ENCODE measurements at places on chromosomes 2 and 18. TPM values are rescaled to one million over a fixed set of nuclear protein-coding genes. Genes with fewer than 3 reads are reported as not detected.
A peak's percentile ranks its signal among the peaks of the same experiment; 100 is the strongest.

The COL3A1 gene
- total RNA-seq = 450 TPM

GRCh38 chr2:158546412-158547144 lies 89.8 kb downstream of the PKP4 start:
- no peaks in the 10 kb centered on the region for H3K27me3 ChIP-seq
- no peaks in the 10 kb centered on the region for H3K36me3 ChIP-seq
- H3K27ac ChIP-seq = no peak overlapping the region
- no peaks in the 10 kb centered on the region for H3K4me1 ChIP-seq
- no peak for DNase-seq
- H3K4me3 ChIP-seq = no peak overlapping the region

The WDR12 gene
- 41.6 TPM for total RNA-seq

GRCh38 chr2:197356136-197356535 lies 45.6 kb upstream of the ANKRD44 start:
- H3K36me3 ChIP-seq = no peaks in the 10 kb centered on the region
- H3K27ac ChIP-seq = no peak overlapping the region
- H3K27me3 ChIP-seq = no peaks in the 10 kb centered on the region
- peaks cover 6% of the 10 kb centered on the region for H3K4me1 ChIP-seq
- no peak overlapping the region for H3K4me3 ChIP-seq

DNA sequence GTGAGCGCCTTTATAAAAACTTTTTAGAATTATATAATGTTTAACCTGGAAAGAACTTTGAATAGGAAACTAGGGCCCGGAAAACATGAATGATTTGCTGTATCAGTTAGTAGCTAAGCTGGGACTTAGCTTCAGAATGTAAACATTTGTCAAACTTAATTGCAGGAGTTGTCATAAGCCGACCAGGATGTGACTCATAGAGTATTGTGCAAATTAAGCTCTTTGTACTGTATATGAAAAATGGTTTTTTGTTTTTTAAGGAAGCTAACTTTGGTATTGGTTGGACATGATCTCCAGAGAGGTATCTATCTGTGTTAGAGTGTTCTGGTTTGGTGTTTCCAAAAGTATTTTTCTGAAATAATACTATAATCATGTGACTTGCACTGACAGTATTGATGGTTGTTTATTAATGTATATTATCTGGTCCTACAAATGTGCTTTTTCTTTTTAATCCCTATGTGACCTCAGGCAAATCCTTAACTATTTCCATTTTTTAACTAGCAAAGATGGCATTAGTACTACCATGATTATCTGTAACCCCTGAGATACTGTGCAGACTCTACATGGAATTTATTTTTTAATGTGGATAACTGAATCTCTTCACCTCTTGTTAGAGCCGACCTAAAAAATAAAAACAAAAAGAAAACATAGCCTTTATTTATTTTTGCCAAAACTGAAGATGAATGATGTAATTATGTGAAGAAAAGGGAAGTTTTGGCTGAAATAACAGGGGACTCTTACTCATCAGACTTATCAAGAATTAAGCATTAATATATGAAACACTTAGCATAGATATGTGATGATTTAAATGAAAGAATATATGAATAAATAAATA lies 11.7 kb downstream of the YIPF4 start:
- H3K36me3 ChIP-seq = no peaks in the 10 kb centered on the region
- H3K27ac ChIP-seq = no peak overlapping the region
- DNase-seq = no peak
- H3K4me1 ChIP-seq = peaks cover 5% of the 10 kb centered on the region
- no peak overlapping the region for H3K4me3 ChIP-seq

DNA sequence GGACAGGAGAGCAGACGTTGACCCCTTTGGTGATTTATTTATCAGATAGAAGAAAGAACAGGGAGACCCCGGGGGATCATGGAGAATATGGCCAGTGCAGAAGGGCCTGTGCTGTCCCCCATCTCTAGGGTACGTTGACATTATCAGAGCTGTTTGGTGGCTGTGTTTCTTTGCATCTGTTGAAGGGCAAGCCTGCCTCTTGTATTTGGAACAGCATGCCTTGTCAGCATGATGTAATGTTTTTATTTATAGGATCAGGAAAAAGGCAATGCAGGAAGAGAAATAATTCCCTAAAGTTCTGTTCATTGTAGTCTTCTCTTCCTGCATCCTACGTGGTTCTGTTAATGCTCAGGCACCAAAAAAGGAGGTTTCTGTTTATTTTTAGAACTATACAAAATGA lies 49.8 kb upstream of the CABYR start:
- H3K4me1 ChIP-seq = peaks cover 17% of the 10 kb centered on the region
- no peak overlapping the region for H3K4me3 ChIP-seq
- no peaks in the 10 kb centered on the region for H3K36me3 ChIP-seq
- H3K27ac ChIP-seq = no peak overlapping the region
- H3K27me3 ChIP-seq = no peaks in the 10 kb centered on the region

GRCh38 chr2:205407984-205408383 lies 274.3 kb upstream of the NRP2 start:
- no peak overlapping the region for H3K27ac ChIP-seq

The IL1RN gene
- 0.22 TPM for total RNA-seq

The SERPINB3 gene
- total RNA-seq = not detected

- no peak overlapping the region for H3K27ac ChIP-seq
- H3K36me3 ChIP-seq = no peaks in the 10 kb centered on the region
- DNase-seq = no peak
- no peak overlapping the region for H3K4me3 ChIP-seq
- H3K4me1 ChIP-seq = no peaks in the 10 kb centered on the region
Observed at GRCh38 chr18:60686142-60686541, 313.6 kb upstream of the MC4R start.

DNA sequence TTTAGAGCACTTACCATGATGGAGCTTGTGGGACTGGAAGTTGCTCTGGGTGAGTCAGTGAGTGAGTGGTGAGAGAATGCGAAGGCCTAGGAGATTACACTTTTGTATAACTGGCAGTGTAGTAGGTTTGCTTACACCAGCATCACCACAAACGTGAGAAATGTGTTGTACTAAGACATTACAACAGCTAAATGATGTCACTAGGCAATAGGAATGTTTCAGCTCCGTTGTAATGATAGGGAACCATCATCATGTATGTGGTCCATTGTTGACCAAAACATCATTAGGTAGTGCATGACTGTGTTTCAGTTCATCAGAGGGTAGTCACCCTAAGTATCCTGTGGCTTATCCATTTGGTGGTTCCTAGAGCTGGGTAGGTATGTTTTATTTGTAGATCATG lies 11.9 kb downstream of the ZNF407 start:
- no peak overlapping the region for H3K27ac ChIP-seq
- H3K4me1 ChIP-seq = no peaks in the 10 kb centered on the region
- no peaks in the 10 kb centered on the region for H3K27me3 ChIP-seq
- DNase-seq = no peak
- H3K36me3 ChIP-seq = no peaks in the 10 kb centered on the region

- no peaks in the 10 kb centered on the region for H3K36me3 ChIP-seq
- H3K4me1 ChIP-seq = peaks cover 10% of the 10 kb centered on the region
- no peak overlapping the region for H3K27ac ChIP-seq
- no peak overlapping the region for H3K4me3 ChIP-seq
Observed at GRCh38 chr2:241967467-241968144, 98.1 kb downstream of the RTP5 start.

DNA sequence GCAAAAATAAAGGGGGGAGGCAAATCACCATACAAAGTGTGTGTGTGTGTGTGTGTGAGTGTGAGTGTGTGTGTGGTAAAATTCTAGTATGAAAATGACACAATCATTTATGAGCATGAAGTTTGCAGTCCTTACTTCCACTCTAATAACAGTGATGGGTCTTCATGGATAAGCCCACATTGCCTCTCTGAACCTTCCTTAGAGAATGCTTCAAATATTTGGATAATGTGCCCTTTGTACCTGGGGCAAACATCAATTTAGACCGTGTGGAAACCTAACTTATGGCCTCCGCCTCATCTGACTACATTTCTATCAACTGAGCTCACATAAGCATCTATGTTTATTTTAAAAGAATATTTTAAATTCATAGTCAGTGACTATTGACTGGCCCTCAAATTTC lies 3.7 kb downstream of the SCN9A start:
- no peak for DNase-seq
- peaks cover 10% of the 10 kb centered on the region for H3K4me1 ChIP-seq

GRCh38 chr18:75207310-75208154 lies 1.4 kb downstream of the PTGR3 start:
- no peak overlapping the region for H3K4me3 ChIP-seq
- H3K27me3 ChIP-seq = no peaks in the 10 kb centered on the region
- no peak overlapping the region for H3K27ac ChIP-seq
- peak; percentile 20 for DNase-seq
- peaks cover 53% of the 10 kb centered on the region for H3K4me1 ChIP-seq

The SNTG2 gene
- not detected for total RNA-seq

GRCh38 chr2:193520709-193521458 lies 1326.2 kb upstream of the TMEFF2 start:
- no peak for DNase-seq
- H3K36me3 ChIP-seq = no peaks in the 10 kb centered on the region
- no peak overlapping the region for H3K4me3 ChIP-seq
- no peaks in the 10 kb centered on the region for H3K27me3 ChIP-seq
- H3K27ac ChIP-seq = no peak overlapping the region

The C2orf81 gene
- total RNA-seq = 0.44 TPM

GRCh38 chr2:164824872-164825271 lies 16.8 kb downstream of the COBLL1 start:
- no peaks in the 10 kb centered on the region for H3K27me3 ChIP-seq
- H3K36me3 ChIP-seq = no peaks in the 10 kb centered on the region
- H3K4me3 ChIP-seq = no peak overlapping the region
- no peak overlapping the region for H3K27ac ChIP-seq
- peaks cover 14% of the 10 kb centered on the region for H3K4me1 ChIP-seq

The ICA1L gene
- total RNA-seq = 8.1 TPM

- H3K27me3 ChIP-seq = no peaks in the 10 kb centered on the region
- no peak overlapping the region for H3K27ac ChIP-seq
- peaks cover 3% of the 10 kb centered on the region for H3K4me1 ChIP-seq
- DNase-seq = no peak
- no peak overlapping the region for H3K4me3 ChIP-seq
- H3K36me3 ChIP-seq = no peaks in the 10 kb centered on the region
Observed at GRCh38 chr2:10028988-10029874, 14.1 kb upstream of the KLF11 start.

DNA sequence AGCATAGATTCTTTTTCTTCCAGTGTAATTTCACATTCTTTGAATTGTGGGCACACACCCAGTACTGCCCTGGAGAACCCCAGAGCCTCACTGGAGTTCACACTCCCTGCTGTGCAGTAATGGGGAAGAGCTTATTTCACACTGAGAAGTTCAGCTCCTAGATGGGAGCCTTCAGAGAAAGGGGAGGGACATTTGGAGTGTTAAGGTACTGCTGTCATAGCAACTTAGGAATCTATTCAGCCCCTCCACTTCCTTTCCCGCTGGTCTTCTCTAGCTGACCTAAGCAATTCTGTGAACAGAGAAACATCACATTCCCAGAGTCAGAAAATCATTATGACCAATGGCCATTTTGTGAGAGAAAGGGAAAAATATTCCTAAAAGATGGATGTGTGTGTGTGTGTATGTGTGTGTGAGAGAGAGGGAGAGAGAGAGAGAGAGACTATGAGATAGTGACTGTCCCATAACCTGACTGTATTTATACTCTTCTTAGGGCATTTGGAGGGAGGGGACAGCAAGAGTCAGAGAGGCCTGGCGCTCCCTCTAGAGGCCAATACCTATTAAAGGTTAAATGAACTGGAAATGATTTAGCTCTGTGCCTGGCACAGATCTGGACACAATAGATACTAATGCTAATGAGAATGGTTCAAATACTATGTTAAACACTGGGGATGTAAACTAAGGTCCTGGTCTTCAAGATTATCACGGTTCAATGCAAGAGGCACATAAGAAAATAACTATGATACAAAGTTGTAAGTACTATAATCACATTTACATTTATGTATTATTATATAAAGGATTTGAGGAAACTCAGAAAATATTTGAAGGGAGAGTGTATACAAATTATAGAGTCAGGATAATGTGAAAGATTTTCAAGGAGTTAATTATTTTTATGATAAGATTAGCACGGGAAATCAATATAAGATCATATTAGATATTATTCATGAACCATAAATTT lies 41.5 kb upstream of the RPE start:
- H3K27ac ChIP-seq = no peak overlapping the region
- no peaks in the 10 kb centered on the region for H3K36me3 ChIP-seq
- DNase-seq = peak; percentile 59
- no peaks in the 10 kb centered on the region for H3K4me1 ChIP-seq
- no peaks in the 10 kb centered on the region for H3K27me3 ChIP-seq

DNA sequence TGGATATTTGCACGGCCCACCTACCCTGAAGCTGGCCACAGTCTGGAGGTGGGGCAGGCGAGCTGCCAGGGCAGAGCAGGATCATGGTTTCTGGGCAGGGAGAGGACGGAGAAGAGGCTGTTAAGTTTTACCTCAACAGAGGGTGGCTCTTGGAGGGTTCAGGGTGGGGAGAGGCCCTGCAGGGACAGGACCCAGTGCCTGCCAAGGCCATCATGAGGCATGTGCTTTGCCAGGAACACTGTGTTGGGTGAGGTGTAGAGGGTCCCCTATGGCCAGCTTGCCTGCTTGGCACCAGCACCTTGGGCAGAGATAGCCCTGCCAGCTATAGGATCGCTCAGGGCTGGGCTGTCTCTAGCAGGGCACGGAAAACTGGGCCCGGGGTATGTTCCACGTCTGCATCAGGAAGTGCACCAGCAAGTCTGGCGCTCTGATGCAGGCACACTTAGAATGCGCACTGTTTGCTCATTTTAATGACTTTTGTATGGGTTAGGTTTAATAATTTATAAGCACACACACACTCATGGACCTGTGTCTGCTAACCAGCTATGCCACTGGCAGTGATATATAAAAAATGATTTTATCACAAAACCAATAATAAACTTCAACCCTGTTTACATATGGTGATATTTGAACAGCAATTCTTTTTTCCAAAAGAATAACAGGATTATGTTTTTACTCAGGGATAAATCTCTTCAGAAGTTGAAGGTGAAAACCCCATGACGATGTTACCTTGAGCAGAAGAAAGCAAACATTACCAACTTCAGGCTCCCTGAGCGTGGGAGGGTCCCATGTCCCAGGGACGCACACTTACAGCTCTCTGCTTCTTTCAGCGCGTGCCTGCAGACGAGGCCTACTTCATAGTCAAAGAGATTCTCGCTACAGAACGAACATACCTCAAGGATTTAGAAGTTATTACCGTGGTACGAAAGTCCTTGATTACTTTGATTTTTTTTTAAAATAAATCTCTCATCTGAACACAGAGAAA lies 46.4 kb downstream of the STK25 start:
- no peaks in the 10 kb centered on the region for H3K4me1 ChIP-seq
- no peaks in the 10 kb centered on the region for H3K27me3 ChIP-seq
- H3K4me3 ChIP-seq = no peak overlapping the region
- no peaks in the 10 kb centered on the region for H3K36me3 ChIP-seq

- no peak for DNase-seq
- H3K27ac ChIP-seq = no peak overlapping the region
- H3K4me3 ChIP-seq = no peak overlapping the region
- H3K4me1 ChIP-seq = peaks cover 6% of the 10 kb centered on the region
- H3K27me3 ChIP-seq = no peaks in the 10 kb centered on the region
- no peaks in the 10 kb centered on the region for H3K36me3 ChIP-seq
Observed at GRCh38 chr2:136022396-136023146, 37.1 kb upstream of the DARS1 start.
